ENCODE measurements at places on chromosomes 13 and 19. TPM values are rescaled to one million over a fixed set of nuclear protein-coding genes. Genes with fewer than 3 reads are reported as not detected.

Gene ATP4B
- not detected for total RNA-seq

DNA sequence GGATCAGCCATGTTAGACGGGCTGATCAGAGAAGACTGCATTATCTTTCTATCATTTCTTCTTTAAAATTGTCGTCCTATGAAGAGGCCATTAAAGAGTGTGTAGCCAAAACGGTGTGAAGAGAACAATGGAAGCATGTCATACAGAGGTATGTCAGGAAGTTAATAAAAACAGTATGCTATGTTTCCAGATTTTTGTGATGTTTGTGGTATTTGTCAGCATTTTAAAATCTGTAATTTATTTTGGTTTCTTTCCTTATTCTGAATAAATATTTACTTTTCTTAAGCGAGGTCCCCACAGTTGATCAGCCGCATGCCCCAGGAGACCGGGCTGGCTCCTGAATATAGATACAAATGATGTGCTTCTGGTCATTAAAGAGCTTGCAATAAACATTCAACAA is 142.9 kb upstream of the SERP2 start:
- no peaks in the 10 kb centered on the region for H3K4me1 ChIP-seq
- peaks cover 36% of the 10 kb centered on the region for H3K27me3 ChIP-seq
- no peak overlapping the region for H3K4me3 ChIP-seq

DNA sequence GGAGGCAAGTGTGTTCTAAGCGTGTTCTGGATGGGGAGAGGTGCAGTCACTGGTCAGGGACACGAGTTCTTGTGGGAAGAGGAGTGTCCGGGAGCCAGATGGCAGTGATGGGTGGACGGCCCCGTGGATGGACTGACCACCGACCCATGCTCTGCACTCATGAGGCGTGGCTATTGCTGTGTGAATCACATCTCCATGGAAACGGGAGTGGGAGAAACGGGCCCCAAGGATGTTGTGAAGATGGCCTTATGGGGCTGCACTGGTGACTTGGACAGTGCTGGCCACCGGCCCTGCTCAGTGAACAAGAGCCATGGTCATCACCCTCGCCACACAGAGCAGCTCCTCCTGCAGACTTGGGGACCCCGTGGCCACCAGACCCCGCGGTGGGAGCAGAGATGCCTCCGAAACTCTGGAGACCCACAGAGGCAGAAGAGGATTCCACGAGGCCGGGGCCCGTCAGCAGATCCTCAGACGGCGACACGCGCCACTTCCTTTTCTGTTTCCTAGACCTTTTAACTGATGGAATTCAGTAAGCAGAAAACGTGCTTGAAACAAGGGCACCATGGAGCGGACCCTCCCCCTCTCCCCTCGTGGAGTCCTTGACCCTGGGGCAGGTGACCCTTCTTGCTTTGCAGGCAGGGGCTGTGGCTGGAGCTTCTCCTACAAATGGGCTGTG is 47.5 kb downstream of the GAS6 start:
- H3K27me3 ChIP-seq = no peaks in the 10 kb centered on the region
- H3K36me3 ChIP-seq = no peaks in the 10 kb centered on the region
- H3K4me3 ChIP-seq = peak overlapping the region; percentile 89
- no peak overlapping the region for H3K27ac ChIP-seq

DNA sequence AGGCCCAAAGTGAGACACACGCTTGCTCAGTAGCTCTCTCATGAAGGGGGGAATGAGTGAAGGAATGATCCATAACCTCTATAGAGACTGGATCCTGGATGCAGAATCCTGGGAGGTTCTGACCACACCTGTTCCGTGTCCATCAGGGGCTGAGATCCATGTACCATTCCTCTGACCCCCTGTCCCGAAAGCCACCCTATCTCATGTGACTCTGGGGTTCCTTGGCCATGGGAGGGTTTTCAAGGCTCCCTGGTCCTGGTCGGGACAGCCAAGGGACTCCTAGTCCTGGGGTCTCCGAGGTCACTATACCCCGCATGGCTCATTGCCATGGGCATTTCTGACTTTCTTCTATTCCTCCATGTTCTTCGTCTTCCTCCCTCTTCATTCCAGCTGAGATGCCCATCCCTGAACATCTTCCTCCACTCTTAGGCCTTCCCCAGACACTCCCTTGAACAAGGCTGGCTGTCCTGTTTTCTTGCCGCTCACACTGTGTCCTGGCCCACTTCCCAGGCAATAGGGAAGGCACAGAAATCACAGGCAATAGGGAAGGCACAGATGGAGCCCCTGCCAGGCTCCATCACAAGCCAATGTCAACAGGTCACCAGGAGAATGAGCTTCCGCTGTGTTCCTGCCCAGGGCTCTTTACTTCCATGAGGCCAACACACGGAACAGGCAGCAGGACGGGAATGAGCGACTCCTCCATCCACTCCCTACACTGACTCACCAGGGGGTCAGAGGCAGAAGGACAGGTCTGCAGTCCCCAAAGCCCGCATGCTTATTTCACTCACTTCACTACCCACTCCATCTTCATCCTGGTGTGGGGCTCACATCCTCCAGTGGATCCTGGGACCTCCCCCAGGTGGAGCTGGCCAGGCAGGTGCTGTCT is 3.2 kb downstream of the CEACAM5 start:
- no peak overlapping the region for H3K4me3 ChIP-seq
- H3K4me1 ChIP-seq = peaks cover 4% of the 10 kb centered on the region
- H3K36me3 ChIP-seq = no peaks in the 10 kb centered on the region
- H3K27me3 ChIP-seq = peaks cover 21% of the 10 kb centered on the region
- no peak overlapping the region for H3K27ac ChIP-seq

- no peaks in the 10 kb centered on the region for H3K36me3 ChIP-seq
Observed at GRCh38 chr13:65677906-65678305, 1552.2 kb downstream of the PCDH9 start.

DNA sequence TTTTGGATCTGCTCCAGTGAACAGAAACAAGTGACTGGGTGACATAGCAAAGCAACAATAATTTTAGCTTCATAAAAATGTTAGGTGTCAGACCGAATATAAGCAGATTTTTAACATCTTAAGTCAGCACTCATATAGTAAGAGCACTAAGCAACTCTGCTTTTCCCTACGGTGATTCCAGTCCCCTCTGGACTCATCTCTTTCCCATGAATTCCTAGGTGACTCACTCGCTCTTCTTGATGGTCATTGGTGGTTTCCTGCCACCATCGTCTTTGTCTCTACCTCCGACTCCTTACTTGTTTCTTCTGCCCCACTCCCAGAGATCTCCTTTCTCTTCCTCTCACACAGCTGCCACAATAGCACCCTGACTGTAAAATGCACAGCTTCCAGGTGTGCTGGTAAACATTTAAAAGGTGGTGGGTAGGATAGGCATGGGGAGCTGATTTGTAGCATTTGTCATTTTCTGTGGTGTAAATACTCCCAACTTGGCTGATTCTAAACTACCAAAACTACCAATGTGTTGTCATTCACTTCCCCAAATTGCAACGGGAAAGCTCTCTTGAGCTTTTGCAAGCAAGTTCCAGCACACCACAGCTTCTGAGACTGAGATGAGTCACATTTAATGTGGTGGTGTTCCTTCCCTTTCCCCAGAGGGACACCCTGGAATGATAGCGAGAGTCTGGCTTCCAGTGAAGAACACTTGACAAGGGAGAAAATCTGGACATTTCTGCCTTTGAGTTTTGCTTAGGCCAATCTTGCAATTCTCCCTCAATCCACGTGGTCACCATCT is 42.8 kb upstream of the CLDN10 start:
- peaks cover 1% of the 10 kb centered on the region for H3K27me3 ChIP-seq
- no peaks in the 10 kb centered on the region for H3K36me3 ChIP-seq
- no peaks in the 10 kb centered on the region for H3K4me1 ChIP-seq
- no peak for DNase-seq

DNA sequence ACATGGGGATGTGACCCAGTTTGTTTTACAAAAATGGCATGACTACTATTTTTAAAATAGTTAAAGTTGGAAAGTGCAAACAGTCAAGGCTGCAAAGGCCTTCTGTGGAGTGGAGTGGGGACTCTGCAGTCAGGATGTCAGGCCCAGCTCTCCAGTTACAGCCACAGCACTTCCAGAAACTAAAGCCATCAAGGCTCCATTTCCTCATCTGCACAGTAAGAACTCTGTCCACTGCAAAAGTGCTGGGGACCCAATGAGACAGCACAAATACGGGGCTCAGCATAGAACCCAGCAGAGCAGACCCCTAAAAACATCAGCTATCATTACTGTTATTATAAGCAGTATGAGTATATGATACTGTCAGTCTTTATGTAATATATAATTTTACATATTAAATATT is 73.6 kb downstream of the SACS start:
- no peak overlapping the region for H3K4me3 ChIP-seq
- no peaks in the 10 kb centered on the region for H3K4me1 ChIP-seq
- no peaks in the 10 kb centered on the region for H3K27me3 ChIP-seq
- H3K36me3 ChIP-seq = peaks cover 51% of the 10 kb centered on the region

DNA sequence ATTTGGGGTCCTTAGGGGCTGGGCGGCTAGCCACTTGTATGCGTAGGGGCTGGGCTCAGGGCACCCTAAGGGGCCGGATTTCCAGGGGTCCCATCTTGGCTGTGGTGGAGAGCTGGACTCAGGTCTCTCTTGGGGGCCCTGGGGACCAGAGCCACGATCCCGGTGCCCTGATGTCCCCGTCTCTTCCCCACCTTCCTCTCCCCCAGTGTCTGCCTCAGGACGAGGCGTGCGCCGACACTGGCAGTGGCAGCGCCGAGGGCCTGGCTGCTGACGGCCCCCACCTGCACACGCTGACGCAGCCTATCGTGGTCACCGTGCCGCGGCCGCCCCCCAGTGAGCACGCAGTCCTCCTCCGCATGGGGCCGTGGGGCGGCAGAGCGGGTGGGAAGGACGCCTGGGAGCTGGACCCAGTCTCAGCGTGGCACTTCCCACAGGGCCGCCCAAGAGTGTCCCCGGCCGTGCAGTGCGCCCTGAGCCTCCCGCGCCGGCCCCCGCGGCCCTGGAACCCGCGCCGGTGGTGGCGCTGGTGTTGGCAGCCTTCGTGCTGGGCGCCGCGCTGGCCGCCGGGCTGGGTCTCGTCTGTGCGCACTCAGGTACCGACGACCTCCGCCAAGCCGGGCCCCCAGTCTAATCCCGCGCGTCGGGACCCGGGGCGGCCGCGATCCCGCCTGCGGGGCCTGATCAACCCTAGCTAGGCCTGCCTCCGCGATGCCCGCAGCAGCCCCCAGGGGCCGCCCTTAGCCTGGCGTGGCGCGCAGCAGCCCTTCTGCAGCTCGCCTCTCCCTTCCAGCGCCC is 2.7 kb upstream of the SNAPC2 start:
- H3K4me1 ChIP-seq = peaks cover 37% of the 10 kb centered on the region
- peaks cover 27% of the 10 kb centered on the region for H3K27me3 ChIP-seq
- peak; percentile 62 for DNase-seq
- peaks cover 6% of the 10 kb centered on the region for H3K36me3 ChIP-seq

- H3K4me3 ChIP-seq = no peak overlapping the region
- DNase-seq = no peak
- H3K36me3 ChIP-seq = no peaks in the 10 kb centered on the region
- no peak overlapping the region for H3K27ac ChIP-seq
Observed at GRCh38 chr13:95552208-95552538, 347 bp upstream of the CLDN10 start.

- H3K4me3 ChIP-seq = no peak overlapping the region
- no peaks in the 10 kb centered on the region for H3K36me3 ChIP-seq
- H3K4me1 ChIP-seq = peaks cover 16% of the 10 kb centered on the region
- H3K27me3 ChIP-seq = no peaks in the 10 kb centered on the region
Observed at GRCh38 chr13:46640843-46641242, 87.9 kb downstream of the LRCH1 start.
